ENCODE measurements at places on chromosomes 6 and 20. TPM values are rescaled to one million over a fixed set of nuclear protein-coding genes. Genes with fewer than 3 reads are reported as not detected.

The EDN1 gene
- 2.2 TPM for total RNA-seq

The MUCL3 gene
- total RNA-seq, result not detected

The MATN4 gene
- total RNA-seq, result not detected

The CRISP3 gene
- total RNA-seq, result not detected

The EYA2 gene
- 0.65 TPM for total RNA-seq

The PLN gene
- 2,342 TPM for total RNA-seq

DNA sequence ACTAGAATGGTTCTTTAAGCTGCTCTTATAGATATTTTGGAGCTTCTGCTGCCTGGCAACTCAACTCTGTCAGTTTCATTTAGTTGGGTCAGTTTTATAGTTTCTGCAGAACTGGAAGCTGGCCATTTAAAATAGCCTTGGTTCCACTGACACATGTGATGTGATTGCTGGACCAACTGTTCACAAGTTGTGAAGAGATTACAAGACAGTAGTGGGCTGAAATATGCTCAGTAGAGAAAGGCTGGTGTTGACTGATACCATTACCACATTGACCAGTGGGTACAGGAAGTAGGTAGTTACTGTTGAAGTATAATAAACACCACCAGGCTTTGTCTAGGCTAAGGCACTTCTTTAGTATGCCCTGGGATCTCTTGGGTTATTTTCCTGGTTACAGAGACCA is 39.0 kb downstream of the BCKDHB start:
- DNase-seq, result no peak

DNA sequence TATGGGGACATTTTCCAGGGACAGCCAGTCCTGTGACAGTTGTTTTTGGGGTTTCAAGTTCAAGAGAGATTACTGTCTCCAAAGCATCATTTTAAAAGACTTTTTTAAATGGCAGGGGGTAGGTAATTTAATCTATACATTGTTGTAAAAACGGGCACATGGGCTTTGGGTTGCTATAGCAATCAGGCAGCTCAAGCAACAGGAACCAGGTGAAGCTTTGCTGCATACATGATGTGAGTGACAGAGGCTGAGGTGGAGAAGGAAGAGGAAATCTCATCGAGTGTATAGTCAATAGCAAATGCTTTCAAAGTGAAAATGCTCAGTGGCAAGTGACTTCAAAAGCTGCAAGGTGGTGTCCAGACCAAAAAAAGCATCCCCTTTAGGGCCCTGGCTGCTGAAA is 277.4 kb upstream of the JAG1 start:
- DNase-seq, result no peak

The ESF1 gene
- 13.3 TPM for total RNA-seq

DNA sequence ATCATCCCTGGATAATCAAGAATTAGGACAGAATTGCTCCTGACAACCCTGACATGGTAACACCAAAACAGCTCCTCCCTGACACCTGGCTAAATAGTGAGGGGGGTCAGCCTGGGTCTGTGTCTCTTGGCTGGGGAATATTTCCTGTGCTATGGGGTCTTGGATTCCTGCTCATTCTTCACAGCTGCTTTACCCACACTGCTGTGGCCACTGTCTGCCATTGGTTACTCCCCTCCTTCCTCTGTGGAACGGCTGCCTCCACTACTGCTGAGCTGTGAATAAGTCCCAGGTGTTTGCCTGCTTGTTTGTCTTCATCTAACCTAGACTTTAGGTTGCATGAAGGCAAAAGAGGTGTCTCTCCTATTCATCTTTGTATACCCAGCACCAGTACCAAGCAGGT is 33.9 kb upstream of the TXLNB start:
- no peak for DNase-seq

DNA sequence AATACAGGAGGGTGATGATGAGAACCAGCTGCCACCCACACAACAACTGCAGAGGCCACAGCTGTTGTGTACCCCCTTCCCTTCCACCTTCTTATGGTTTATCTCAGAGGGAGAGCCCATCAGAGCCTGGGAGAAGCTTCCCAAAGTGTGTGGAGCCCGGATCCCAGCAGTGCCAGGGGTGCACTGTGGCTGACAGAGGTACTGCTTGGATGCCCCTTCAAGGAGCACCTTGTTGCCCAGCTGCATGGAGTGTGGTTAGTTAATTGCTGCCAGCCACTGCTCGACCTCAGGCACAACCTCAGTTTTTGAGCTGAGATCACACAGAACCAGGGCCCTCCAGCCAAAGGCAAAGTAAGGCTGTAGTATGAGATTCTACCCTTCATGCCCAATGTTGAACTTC is 13.0 kb downstream of the PI3 start:
- no peak for DNase-seq

DNA sequence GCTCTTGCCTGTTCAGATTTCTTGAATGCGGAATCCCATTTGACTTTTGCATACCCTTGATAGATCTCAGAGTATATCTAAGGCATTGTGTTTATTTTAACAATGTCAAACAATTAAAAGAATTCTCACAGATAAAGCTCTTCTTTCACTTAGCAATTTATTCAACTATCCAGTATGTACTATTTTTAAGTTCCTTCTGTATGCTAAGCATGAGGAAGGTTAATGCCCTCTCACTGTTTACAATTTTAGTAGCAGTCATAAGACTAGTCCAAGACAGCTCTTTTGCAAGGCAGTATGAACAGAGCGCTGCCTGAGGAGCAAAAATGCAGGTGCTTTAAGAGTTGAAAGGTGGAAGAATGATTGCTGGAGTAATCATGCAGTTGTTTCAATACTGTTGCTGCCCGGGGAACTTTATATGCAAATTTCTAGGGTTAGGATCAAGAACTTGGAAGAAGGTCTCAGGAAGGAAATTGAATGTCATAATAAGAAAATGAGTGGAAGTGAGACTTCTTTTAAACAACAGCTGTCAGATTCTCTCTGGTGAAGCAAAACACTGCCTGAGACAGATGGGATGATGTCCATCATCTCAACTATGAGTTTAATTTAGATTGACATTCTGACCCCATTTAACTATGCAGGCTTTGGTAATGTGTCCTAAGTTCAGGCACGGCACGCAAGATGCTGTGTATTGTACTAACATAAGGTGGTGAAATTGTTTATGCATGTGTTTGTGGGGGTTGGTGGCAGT is 1303.5 kb upstream of the CITED2 start:
- DNase-seq, result no peak

The ID4 gene
- 1.4 TPM for total RNA-seq

Data from Right ventricle myocardium superior (tissue), 1 donor.